Stimulated activated CD4-positive, alpha-beta T cell treated with anti-CD3 and anti-CD28 coated beads, Interleukin-2, amount 100 ng/mL, for 24 hours (primary cell): ENCODE measurements at places on chromosomes 7 and 10.

DNA sequence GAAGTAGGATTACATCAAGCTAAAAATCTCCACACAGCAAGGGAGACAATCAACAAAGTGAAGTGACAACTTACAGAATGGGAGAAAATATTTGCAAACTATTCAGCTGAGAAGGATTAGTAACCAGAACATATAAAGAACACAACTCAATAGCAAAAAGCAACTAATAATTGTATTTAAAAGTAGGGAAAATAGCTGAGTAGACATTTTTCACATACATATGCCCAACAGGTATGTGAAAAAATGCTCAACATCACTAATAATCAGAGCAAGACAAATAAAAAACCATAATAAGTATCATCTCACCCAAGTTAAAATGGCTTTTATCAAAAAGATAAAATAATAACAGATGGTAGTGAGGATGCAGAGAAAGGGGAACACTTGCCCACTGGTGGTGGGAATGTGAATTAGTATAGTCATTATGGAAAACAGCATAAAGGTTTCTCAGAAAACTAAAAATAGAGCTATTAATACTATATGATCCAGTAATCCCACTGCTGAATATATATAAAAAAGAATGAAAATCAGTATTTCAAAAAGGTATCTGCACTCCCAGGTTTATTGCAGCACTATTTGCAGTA is 784.5 kb upstream of the C7orf33 start:
- no peak for DNase-seq

GRCh38 chr10:72461085-72461484 is 106.4 kb upstream of the DNAJB12 start:
- no peak for DNase-seq

DNA sequence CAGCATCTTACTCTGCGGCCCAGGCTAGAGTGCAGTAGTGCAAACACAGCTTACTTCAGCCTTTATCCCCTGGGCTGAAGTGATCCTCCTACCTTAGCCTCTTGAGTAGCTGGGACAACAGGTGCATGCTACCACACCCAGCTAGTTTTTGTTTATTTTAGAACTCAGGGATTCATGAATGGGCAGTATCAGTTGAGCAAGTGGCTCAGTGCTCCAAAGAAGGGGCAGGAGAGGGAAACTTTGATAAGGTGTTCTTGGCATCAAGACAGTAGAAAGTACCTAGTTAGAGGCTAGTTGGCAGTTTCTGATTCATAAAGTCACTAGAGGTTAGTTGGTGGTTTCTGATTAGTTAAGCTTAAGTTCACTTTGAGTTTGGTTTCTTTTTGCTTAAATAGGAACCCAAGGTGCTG is 18.4 kb downstream of the TRIM24 start:
- no peak for DNase-seq

GRCh38 chr7:40804477-40805215 is 669.8 kb downstream of the SUGCT start:
- DNase-seq: no peak

- DNase-seq: no peak
Measured at GRCh38 chr7:37428681-37429434, 19.8 kb downstream of the ELMO1 start.

DNA sequence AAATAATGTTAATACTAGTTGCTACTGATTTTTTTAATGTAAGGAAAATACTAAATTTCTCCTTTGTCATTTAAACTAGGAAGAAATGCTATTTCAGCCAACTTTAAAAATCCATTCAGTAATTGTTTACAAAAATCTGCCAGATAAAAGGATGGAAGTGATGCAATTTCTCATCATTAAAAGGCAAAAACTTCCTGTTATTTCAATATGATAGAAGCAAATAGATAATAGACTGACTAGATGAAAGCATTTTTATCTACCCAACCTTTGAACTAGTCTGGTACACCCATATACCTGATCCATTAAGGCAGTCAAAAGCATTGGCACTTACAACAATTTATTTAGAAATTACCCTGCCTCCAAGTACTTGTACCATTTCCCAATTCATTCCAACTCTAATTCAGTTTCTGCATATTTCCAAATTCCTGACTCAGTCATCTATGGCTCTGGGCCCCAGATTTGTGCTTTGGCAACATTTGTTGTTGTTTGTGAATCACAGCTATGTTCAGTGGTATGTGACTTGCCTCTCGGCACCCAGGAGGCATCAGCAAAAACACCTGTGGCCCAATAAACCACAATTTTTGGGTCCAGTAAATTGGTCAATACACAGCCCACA is 482.6 kb upstream of the SEMA3A start:
- no peak for DNase-seq

- DNase-seq: no peak
Measured at GRCh38 chr7:70857793-70858545, 274.0 kb upstream of the GALNT17 start.

DNA sequence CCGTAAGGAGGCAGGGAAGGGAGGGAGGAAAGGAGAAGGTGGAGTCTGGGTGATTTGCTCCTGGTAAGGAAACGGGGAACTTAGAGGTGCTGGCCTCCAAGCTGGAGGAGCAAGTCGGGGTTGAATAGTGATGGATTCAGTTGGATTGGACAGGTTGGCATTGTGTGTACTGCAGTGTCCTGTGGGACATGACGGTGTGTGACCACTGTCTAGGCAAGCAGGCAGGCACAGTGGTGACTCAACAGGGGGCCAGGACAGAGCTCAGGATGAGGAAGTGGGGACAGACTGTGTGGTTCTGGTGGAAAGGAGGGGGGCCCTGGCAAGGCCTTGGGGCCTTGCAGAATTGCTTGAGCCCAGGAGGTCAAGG is 48.8 kb downstream of the COL26A1 start:
- no peak for DNase-seq

GRCh38 chr7:64795176-64795575 is 948 bp downstream of the ZNF138 start:
- DNase-seq: no peak

DNA sequence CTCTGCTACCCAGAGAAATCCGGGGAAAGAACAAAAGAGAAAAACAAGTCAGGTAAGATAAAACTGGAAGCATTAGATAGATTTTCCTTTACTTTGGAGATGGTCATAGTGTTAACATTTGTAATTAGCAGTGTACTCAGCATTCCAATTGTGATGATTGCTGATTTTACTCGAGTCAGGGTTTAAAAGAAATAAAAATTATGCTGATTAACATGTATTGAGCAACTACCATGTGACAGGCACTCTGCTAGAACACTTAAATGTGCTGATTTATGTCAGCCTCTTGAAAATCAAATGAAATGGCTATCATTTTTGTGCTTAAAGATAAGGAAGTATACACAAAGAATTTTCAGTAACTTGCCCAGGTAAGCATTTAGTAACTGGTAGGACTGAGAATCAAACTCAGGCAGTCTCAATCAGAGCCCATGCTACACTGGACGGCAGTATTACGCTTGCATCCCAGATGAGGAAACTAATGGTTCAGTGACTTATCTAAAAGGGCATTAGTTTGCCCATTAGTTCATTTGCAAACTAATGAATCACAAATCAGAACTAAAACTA is 735.1 kb upstream of the SORCS1 start:
- no peak for DNase-seq

DNA sequence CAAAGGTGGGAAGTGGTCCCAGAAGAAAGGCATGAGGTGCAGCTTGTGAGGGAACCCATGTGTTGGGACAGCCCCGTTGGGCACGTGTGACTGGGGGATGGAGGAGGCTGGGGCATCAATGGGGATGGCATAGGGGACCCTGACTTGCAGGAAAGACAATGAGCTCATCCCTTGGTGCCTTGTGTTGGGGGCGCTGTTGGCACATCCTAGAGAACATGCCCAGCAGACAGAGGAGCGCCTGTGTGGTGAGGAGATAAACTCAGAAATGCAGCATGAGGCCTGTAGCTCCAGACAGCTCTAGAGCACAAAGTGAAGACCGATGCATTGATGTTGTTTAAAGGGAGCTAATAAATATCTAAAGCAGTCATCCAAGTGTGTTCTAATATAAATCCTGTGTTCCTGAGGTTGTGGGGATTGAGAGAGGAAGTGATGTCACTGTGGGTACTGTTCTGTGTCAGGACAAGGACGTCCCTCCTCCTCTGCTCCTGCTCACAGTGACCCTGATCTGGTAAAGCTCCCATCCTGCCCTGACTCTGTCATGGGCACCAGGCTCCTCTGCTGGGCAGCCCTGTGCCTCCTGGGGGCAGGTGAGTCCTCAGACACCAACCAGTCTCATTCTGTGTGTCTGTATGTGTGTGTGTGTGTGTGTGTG is 126.1 kb upstream of the PRSS58 start:
- DNase-seq: peak; percentile 23

- DNase-seq: peak; percentile 32
Measured at GRCh38 chr7:28921822-28922221, 36.3 kb downstream of the TRIL start.

DNA sequence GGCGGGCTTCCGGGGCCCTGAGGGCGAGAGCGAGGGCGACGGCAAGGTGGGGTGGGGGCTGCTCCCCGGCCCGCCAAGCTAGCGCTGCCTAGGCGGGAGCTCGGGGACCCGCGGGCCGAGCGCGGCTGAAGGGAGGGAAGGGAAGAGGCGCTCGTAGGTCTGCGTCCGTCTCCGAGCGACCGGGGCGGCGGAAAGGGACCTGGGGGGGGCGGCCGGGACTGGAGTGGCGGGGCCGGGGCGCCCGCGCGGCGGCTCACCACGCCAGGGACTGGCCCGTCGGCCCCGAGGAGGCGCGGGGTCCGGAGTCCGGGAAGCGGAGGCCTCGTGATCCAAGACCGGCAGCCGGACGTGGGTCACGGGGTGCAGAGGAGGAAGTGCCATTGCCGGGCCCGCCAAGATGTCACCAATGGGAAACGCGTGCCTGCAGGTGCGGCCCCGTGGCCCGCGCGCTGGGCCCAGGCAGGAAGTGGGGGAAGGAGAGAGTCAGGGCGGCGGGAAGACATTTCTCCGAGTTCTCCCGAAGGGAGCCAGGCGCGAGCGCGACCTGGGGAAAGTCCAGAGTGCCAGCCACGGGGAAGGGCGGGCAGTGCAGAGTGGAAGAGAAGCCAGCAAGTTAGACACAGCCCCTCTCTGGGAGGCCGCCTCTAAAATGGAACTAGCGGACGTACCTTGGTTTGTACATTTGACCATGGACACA is 11.9 kb downstream of the HNRNPF start:
- DNase-seq: peak; percentile 79

- no peak for DNase-seq
Measured at GRCh38 chr7:74493295-74493694, 39.6 kb downstream of the GTF2IRD1 start.

DNA sequence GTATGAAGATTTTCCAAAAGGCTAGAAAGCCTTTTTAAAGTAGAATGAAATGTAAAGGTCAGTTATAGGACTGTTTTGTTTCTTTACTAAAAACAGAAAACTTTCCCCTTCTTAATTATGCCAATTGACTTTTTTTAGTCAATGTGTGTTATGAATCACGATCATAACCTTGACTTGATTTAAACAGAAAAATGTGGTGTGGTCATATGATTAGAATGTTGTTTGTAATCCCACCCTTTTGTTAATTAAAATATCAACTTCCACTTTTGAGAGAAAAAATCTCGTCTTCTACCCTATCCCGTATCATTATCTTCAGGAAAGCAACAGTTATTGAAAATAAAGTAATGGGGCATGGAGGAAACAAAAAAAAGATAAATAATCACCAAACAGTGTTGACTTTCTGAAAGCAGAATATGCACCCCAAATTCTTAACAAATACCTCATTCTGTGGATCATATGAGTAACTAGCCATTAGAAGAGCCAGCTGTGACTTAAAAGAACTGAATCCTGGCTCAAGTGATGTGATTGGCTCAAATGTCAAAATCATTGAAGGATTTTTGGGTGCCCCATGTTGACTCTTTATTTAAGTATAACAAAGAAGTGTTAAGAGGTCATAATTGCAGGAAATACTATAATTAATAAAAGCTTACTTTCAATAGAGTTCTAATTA is 32.3 kb upstream of the SLC16A12 start:
- DNase-seq: no peak

GRCh38 chr10:105594296-105594695 is 953.2 kb downstream of the SORCS3 start:
- no peak for DNase-seq

DNA sequence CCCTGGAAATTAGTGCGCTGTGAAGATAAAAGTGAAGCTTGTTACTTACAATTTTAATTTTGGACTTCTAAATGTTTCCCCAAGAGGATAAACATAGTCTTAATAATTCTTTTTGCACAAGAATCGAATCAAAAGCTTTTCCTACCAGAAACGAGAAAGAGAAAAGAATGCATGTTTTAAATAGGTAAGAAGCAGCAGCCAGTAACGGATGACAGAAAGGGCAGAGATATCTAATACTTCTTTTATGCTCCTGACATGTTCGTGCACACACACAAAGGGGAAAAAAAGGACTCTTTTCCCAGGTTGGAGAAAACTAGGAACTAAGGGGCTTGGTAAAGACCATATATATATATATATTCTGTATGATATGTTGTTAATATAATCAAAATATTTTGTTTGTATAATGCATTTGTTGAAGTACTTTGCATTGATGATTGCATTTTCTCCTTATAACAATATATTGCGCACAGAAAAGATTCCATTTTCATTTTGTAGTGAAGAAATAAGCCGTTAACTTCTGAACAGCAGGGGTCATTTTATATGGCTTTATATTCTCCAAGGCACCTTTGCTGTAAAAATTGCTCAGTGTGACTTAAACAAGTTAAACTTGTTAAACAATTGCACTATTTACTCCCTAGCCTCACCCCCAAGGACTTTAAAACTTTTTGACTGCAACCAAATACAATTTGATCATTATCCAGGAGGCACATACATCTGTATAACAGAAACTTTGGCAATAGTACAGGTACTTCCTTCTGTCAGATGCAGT is 2.2 kb downstream of the PRKAR2B start:
- DNase-seq: no peak

DNA sequence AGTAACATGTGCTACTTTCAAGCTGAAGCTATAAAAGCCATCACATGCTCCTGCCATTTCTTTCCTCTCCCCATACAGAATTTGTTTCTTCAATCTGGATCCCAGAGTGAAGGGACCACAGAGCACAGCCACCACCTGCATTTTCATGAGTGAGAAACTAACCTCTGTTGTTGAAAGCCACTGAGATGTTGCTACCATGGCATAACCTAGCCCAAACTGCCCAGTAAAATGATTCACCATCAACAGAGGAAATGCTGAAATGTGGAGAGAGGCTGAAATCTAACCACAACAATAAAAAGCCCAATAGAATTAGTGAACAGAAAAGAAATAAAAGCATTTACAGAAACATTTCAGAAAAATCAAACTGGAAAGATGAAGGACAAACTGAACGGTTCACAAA is 125.2 kb downstream of the AMPH start:
- DNase-seq: no peak

GRCh38 chr10:87864496-87865059 is 1.2 kb downstream of the PTEN start:
- DNase-seq: no peak

DNA sequence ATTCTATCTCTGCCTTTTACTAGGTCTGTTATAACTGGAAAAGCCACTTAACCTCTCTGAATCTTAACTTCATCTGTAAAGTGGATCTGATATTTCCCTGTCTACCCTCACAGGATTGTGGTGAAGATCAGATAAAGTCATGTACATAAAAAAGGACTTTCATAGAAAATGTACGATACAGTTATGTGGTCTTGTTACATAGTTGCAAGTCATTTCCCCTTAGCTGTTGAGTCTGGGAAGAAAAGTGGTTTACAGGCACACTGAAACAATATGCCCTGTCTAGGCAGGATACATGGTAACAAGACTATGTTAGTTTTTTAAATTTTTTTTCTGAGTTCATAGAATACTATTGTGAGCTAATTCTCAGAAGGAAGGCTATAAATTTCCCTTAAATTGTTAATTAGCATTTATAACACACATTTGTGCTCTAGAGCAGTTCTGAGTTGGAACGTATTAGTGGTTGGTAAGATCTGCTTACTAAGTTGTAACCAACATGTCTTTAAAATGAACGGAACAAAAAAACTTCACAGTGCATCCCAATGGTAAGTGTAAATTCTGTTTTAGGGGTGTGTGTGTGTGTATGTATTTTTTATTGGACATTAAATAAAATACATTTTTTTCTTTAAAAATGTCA is 7.1 kb upstream of the GSTO1 start:
- DNase-seq: no peak
